NCI-H1092 (cell line): ENCODE measurements at places on chromosomes 3 and 15.

GRCh38 chr3:60643831-60644230, 607.4 kb downstream of the FHIT start:
- no peak for DNase-seq

DNA sequence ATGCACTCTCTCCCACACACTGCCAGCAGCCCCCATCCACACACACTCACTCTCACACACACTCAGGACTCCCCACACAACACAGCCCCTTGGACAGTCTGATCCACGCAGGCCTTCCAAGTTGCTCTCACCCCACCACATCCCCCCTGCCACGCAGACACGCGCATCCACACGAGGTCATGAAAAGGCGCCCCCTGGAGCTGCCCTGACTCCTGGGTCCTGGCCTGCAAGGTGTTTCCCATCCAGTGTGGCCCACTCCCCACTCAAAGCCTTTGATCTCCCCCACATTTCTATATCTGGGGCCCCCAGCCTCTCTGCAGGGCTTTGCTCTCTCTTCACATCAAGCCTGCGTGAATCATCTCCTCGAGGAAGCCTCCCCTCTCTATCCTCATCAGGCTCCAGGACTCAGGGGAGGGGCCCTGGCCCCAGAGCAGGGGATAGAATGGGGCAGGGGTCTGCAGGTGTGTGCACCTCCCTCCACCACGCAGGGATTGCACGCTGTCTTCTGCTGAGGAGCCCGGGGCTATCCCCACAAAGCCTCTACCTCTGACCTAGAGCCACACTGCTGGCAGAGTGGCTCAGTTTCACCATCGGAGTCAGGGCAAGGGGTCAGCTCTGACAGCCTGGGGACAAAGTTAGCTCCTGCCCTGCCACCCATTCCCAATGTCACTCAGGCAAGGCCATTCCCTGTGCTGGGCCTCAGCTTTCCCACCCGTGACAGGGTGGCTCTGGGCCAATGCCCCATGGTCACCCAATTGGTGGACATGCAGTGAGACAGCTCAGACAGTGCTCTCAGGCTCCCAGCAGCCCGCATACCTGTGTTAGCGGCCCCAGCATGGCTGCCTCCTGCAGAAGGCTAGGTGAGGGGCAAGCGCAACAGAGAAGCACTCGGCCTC, 6.4 kb downstream of the MYL3 start:
- no peak for DNase-seq

DNA sequence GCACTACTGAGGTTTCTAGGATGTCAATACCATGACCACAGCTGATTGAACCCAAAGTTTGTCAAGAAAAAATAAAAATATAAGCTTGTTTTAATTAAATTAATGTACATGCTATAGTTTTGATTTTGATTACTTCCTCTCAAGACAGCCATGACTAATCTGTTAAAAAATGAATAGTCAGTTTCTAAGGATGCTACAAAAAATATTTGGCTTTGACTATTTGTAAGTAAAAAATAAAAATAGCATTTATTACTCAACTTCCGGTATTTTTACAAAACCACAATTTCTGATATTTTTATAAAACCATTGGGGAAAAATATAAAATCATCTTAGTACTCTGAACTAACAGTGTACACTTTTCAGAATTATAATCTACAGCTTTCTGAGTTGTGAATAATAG, 12.1 kb upstream of the TEX9 start:
- DNase-seq: no peak

DNA sequence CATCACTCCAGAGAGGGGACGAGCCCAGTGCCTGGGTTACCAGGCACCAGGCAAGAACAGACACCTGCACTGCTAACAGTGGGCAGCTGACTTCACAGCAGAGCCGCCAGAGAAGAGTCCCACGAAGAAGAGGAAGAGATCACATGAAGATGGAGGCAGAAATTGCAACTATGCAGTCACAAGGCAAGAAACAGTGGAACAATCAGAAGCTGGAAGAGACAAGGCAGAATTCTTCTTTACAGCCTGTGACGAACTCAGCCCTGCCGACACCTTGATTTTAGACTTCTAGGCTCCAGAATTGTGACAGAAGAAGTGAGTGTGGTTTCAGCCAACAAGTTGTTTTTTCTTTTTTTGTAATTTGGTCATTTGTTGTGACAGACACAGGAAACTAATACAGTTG, 59.2 kb downstream of the IL12A start:
- DNase-seq: no peak
